CD14-positive monocyte (primary cell): ENCODE measurements at places on chromosomes 12 and 14. TPM values are rescaled to one million over a fixed set of nuclear protein-coding genes. Genes with fewer than 3 reads are reported as not detected.

GRCh38 chr12:2083561-2083960 lies 30.8 kb downstream of the CACNA1C start:
- H3K4me3 ChIP-seq = no peak overlapping the region
- H3K27me3 ChIP-seq = no peaks in the 10 kb centered on the region
- H3K4me1 ChIP-seq = no peaks in the 10 kb centered on the region

Gene ABHD4
- polyA plus RNA-seq = 13.4 TPM

- H3K4me1 ChIP-seq = peaks cover 35% of the 10 kb centered on the region
- no peak for DNase-seq
- peaks cover 16% of the 10 kb centered on the region for H3K36me3 ChIP-seq
- H3K4me3 ChIP-seq = peak overlapping the region; percentile 10
Observed at GRCh38 chr12:12721814-12722434, 4.8 kb downstream of the CDKN1B start.

Gene KRT83
- polyA plus RNA-seq = not detected

DNA sequence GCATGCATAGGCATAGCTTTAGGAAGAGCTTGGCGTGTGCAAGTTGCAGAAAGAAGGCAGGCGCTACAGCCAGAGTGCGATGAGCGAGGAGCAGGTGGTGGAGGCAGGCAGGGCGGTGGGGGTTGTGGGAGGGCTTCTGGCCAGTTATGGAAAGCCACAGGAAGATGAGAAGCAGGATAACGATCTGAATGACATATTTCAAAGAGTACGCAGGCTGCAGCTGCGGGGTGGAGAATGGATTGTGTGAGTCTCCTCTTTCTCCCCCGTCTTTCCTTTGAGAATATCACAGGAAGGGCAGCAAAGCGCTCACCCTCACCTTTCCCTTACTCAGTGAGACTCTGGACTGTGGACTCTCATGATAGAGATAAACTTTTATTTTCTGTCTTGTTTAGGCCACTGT lies 48.7 kb upstream of the PLXNC1 start:
- H3K27me3 ChIP-seq = peaks cover 34% of the 10 kb centered on the region
- DNase-seq = no peak
- peaks cover 16% of the 10 kb centered on the region for H3K4me1 ChIP-seq

GRCh38 chr12:124734224-124734788 lies 129.4 kb downstream of the SCARB1 start:
- peak overlapping the region; percentile 94 for H3K27ac ChIP-seq
- H3K4me1 ChIP-seq = peaks cover 69% of the 10 kb centered on the region
- H3K4me3 ChIP-seq = no peak overlapping the region
- peak; percentile 96 for DNase-seq

- no peak for DNase-seq
- no peaks in the 10 kb centered on the region for H3K27me3 ChIP-seq
Observed at GRCh38 chr14:29650554-29651269, 276.9 kb downstream of the PRKD1 start.

Gene RBM23
- polyA plus RNA-seq = 75.1 and 76.7 TPM in 2 replicates
